ENCODE measurements at places on chromosomes 16 and 17.

- DNase-seq: no peak
Observed at GRCh38 chr16:73290258-73290657, 242.3 kb upstream of the ZFHX3 start.

GRCh38 chr17:7573324-7574080, 5.9 kb upstream of the CD68 start:
- peak; percentile 94 for DNase-seq

GRCh38 chr17:18238299-18238698, 12.9 kb downstream of the LLGL1 start:
- no peak for DNase-seq

DNA sequence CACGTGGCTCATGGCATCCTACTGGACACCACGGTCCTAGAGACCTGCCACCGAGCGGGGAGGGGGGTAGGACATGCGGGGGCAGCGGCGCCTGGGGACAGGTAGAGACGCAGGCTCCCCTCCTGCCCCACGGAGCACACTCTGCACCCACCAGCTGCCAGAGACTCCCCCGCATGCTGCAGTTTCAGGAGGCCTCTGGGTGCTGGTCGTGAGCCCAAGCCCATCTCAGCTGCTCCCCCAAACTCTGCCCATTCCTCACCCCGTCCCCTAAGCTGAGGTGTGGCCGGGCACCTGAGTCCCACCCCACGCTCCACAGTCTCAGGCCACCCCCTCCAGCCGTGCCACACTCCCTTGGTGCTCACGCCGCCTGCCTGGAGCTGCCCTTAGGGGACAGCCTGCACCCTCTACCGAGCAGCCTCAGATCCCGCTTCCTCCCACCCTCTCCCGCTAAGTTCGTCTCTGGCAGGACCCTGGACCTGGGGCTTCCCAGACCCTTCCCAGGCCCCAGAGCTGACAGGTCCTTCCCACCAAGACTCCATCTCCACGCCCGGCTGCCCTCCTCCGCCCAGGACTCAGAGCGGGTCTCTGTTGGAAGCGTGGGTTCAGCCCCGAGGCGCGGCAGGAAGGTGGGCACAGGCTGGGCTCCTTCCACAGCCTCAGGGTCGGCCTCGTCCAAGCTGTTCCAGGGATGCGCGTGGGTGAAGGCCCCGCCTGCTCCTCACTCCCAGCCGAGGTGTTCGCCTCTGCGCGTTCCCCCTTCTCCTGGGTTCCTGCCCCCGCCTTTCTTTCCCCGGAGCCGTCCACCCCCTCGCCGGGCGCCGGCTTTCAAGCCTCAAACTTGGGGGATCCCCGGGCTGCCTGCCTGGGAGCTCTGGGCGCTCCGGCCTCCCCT, 1.3 kb downstream of the RAB40B start:
- no peak for DNase-seq

DNA sequence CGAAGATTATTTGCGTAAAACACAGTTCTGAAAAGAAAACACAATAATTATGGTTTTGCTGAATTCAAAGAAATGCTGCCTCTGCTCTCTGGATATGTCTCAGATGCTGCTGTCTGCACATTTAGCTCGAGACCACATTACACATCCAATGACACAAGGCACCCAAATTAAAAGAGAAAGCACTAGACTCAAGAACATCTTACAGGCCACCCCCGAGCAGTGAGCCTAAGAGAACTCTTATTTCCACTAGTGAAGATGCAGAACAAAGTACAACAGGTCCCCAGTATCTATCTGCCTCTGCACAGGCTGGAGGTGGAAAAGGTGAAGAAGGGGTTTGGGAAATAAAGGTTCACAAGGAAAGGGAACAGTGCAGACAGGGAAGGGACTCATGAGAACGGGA, 33.5 kb downstream of the GRB2 start:
- no peak for DNase-seq

DNA sequence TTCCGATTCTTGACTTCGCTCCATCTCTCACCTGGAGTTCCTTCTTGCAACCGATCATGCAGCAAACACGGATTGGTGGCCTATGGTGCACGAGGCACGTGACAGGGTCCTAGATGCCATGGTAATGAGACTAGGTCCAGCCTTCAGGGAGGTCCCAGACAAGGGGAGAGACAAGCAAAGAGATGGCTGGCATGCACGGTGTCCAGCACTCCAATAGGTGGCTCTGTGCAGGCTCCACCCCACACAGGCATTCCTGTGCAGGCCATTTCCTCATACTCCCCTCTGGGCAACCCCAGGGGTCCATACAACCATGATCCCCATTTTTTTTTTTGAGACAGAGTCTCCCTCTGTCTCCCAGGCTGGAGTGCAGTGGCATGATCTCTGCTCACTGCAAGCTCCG, 31.3 kb downstream of the WNT9B start:
- DNase-seq: no peak

- no peak for DNase-seq
Observed at GRCh38 chr16:84931506-84931905, 79.8 kb downstream of the ZDHHC7 start.

DNA sequence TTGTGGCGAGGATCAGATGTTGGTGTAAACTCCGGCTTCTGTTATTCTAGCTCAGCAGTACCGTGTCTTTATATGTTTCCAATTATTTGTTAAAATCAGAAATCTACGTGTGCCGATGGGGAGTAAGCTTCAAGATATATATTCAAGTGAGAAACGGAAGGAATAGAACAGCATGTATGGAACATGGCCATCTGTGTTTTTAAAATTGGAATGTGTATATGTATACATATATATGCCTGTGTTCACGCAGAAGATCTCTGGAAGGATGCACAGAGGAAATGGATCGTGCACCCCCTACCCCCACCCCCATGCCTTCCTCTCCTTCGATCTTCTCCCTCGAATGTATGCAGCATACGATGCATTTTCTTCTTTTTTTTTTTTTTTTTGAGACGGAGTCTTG, 7.7 kb upstream of the SNN start:
- no peak for DNase-seq

- DNase-seq: peak; percentile 12
Observed at GRCh38 chr16:68490829-68491575, 42.7 kb upstream of the SMPD3 start.

DNA sequence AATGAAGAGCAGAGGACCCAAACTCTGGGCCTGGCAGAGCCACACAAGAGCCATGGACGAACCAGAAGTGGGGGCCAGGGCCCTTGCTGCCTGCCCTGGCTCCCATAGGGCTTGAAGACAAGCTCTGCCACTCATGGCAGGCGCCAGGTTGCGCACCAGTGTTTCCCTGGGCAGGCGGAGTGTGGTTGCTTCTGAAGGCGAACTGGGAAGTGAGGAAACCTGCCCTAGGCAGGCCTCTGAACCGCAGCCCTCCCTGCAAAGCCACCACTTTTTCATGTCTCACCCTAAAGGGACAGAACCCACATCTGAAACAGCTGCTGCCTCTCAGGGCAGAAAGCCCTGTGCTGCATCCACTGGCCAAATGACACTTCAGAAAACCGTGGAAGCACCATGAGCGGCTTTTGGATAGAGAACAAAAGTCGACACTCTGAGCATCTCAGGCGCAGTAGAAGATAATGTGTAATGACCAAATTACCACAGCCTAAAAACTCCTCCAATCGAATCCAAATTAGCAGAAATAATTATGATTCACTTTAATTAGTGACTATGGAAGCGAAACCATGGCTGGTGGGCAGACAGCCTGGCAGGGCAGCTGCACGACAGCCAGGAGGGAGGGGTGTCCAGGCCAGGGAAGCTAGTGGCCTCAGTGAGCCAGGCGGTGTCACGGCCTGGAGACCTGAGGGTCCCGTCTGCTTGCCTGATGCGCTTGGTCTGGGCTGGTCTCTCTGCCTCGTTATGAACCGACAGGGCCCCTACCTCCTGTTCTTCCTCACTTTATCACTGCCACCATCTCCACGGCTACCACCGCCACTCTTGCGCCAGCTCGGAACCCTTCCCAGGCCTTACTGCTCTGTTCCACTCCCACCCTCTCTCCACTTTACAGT, 59.1 kb downstream of the PRMT7 start:
- no peak for DNase-seq

DNA sequence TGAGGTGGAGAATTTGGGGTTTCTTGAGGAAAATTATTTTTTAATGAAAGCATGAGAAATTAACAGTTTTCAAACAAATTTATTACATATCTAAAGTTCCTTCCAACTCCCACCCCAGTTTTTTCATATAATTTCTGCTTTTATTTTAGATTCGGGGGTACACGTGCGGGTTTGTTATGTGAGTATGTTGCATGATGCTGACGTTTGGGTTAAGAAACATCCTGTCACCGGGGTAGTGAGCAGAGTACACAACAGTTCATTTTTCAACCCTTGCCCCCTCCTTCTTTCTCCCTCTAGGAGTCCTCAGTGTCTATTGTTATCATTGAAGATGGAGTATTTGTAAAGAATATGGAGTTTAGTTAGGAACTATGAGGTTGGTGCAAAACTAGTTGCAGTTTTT, 31.8 kb upstream of the CDYL2 start:
- DNase-seq: no peak

GRCh38 chr16:60510941-60511340, 1525.3 kb downstream of the CDH8 start:
- peak; percentile 69 for DNase-seq

DNA sequence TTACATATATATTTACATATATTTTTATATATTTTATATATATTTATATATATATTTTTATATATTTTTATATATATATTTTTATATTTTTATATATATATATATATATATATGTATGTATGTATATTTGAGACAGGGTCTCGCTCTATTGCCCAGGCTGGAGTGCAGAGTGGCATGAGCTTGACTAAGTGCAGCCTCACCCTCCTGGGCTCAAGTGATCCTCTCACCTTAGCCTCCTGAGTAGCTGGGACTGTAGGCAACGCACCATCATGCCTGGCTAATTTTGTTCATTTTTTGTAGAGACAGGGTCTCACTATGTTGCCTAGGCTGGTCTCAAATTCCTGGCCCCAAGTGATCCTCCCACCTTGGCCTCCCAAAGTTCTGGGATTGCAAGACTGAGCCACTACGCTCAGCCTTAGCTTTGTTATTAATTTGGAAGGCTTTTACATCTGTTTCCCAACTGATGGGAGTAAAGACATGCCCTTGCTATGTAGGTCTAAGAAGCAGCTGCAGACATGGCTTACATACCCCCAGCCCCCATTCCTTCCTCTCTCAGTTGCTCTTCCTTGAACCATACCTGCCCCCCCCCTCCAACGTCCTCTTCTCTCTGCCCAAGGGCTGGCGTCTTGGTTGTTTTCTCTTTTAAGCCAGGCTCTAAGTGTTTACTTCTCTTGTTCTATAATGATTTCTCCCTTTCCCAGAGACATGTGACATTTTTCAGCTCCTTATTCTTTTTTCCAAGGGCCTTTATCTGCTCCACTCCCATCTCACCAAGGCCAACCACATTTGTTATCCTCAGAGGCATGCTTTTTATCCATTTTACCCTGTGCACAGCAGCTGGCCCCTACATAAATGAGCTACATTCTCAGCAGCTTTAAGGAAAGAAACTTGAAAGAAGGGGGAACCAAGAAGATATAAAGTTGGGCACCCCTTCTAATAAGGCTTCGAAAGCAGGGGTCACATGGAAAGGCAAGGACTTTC, 64.2 kb upstream of the ATF7IP2 start:
- no peak for DNase-seq

DNA sequence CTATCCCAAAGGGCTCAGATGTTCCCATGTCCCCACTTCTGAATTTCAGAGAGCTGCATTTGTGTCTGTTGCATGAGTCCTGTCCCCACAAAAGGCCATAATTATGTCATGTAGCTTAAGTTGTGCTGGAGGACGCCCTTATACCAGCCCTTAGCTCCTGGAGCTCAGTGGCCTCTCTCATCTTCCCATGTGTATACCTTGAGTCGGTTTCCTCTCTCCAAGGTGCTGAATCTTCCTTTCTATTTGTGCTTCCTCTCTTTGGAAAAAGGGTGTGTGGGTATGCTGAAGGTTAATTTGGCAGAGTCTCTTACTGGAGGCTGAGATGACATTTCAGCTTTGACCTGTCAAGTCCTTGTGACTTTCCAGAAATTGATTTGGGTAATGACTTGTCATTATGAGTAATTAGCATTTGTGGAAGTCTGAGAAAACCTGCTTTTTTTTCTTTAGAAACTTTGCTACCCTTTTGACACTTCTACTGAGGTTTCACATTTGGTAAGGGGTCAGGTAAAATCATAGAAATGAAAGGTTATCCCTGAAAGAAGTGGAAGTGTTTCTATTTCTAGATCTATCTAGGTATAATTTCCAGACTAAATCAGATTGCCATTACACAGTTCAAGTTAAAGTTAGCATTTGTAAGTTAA, 185.4 kb downstream of the ABCC12 start:
- DNase-seq: peak; percentile 52

DNA sequence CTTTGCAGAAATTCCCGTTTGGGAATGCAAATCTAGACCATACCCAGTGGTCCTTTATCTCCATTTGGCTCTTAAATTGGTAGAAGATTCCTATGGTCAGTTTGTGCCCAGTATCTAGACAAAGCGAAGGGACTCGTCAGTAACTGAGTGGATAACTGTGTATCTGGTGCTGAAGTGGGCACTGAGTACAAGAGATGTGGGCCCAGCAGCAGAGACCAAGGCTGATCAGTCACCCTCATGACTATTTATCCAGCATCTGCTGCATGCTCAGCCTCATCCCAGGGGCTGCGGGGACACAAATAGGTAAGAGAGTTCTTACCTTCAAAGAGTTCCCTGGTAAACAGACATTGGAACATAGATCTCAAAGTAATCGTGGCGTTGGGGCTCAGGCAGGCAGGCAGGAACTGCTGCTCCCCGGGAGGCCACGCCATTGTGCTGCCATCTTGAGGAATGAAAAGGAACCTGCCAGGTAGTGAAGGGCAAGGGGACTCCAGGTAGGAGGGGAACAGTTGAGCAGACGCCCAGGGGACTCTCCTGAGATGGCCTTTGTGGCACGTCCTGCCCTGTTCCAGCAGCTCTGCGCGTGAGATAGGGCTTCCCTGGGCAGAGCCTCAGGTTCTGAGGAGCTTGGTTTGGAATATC, 10.3 kb downstream of the NT5M start:
- peak; percentile 23 for DNase-seq

DNA sequence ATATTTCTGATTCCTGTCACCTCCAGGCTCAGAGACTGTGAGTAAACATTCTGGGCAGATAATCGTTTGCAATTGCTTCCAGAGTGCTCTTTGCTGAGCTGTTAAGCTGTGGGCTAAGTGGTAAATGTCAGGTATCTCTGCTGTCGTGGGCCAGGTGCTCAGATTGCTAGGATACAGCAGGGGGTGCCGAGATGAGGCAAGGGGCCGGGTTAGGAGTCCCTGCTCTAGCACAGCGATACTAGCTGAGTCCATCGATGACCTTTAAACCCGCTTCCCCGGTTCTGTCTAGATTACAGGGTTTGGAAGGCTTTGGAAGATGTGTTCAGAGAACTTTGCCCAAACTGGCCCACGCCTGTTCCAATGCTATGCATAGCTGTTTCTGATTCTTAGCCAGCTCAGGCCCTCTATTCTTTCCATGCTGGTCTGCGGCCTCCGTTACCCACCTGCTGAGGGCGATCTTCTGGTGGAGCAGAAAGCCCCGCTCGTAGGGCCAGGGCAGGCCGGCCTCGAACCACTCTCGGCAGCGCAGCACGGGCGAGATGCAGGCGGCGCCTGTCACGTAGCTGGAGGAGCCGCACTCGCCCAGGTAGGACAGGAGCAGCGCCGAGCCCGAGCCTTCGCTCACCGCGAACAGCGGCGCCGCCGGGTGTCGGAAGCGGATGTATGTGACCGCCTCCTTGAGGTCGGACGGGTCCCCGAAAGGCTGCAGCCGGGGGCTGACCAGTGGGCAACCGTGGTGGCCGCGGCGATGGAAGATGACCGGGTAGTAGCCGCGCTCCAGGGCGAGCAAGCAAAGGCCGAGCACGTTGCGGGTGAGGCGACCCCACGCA, 979 bp downstream of the ABHD15 start:
- no peak for DNase-seq

Data from fibroblast of skin of abdomen (primary cell).